NCI-H1417 treated with DMSO at 0.1 percent for 48 hours (cell line): ENCODE measurements at places on chromosomes 16 and 17.

- no peak for DNase-seq
Observed at GRCh38 chr17:56801459-56802178, 32.1 kb downstream of the C17orf67 start.

- no peak for DNase-seq
Observed at GRCh38 chr16:73565263-73565662, 517.3 kb upstream of the ZFHX3 start.

DNA sequence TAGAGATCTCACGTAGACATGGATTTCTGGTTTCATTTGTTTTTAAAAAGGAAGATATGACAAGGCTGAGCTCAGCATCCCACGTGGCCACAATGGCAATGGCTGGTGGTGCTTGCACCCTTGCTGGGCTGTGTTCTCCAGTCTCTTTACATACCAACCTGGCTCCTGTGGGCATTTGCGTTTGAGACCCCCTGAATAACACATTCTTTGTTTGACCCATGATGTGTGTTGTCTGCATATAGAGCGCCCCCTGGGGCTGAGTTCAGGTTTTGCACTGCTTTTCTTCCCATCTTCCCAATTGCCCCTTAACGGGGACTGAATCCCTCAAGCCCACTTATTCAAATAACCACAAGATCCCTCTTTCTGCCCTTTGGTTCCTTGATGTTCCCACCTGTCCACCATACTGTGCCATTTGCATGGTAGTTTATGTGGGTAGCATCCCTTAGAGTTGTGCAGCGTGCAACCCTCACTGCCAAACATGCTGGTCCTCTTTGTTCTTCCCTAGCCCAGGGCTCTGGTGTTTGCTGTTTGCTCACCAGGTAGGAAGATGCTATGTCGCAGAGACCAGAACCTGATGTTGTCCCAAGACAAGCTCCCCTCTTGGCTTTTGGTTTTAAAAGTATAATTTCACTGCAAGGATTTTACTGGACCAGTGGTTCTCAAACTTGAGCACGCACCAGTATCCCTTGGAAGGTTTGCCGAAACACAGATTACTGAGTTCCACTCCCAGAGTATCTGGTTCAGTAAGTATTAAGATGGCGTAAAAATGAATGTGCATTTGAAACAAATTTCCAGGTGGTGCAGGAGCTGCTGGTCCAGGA, 38.5 kb upstream of the NKD1 start:
- no peak for DNase-seq

GRCh38 chr17:36742267-36743000, 141.1 kb downstream of the MRM1 start:
- no peak for DNase-seq

DNA sequence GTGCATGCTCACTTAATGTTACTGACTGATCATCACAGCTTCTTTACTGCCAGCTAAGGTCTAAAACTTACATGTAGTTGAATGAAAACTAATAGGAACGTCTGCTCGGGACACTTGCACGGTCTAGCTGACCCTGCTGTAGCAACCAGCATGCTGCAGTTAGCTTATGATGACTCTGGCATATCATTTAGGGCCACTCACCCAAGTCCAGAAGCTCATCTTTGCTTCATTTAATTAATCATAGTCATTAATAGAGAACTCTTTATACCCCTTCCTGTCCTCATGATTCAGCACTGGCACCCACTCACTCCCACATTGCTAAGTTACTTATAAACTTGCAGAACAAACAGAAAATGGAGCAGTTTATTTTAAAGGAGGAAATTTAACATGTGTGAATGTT, 136.3 kb downstream of the NLK start:
- no peak for DNase-seq

- DNase-seq: no peak
Observed at GRCh38 chr17:34356194-34356593, at the start of gene CCL13. CCL13 (plus strand) TSS chr17:34356480; CDS start chr17:34356527, 47 bp downstream.

DNA sequence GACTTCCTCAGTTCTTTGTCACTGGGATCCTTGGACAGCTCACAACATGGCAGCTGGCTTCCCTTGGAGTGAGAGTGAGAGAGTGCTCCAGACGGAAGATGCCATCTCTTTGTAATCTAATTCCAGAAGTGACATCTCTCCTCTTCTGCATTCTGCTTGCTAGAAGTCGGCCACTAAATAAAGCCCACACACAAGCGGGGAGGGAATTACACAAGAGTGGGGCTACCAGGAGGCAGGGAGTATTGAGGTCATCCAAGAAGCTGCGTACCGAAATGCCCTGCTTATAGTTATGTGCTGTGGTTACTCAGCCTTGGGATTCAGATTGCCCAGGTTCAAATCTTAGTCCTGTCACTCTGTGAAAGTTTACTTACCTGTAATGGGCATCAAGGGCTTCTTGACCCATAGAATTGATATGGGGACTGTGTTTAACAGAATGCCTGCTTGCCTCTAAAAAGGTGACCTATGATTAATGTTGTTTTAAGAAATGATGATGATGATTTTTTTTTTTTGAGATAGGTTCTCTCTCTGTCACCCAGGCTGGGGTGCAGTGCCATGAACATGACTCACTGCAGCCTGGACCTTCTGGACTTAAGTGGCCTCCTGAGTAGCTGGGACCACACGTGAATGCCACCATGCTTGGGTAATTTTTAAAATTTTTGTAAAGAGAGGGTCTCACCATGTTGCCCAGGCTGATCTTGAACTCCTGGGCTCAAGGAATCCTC, 120.9 kb upstream of the HS3ST2 start:
- DNase-seq: no peak
